ENCODE measurements at places on chromosomes 4 and X.

- DNase-seq: no peak
Measured at GRCh38 chrX:125005863-125006262, 313.8 kb upstream of the TEX13C start.

- peak; percentile 32 for DNase-seq
Measured at GRCh38 chr4:30718641-30719453, 1.3 kb upstream of the PCDH7 start.

GRCh38 chrX:9538544-9539045 is 73.7 kb downstream of the TBL1X start:
- DNase-seq: no peak

GRCh38 chr4:154998284-154998683 is 210.2 kb upstream of the NPY2R start:
- peak; percentile 92 for DNase-seq
